ENCODE measurements at places on chromosomes 5 and 9.

GRCh38 chr9:129309041-129309430 lies 131.0 kb upstream of the IER5L start:
- DNase-seq, result no peak

DNA sequence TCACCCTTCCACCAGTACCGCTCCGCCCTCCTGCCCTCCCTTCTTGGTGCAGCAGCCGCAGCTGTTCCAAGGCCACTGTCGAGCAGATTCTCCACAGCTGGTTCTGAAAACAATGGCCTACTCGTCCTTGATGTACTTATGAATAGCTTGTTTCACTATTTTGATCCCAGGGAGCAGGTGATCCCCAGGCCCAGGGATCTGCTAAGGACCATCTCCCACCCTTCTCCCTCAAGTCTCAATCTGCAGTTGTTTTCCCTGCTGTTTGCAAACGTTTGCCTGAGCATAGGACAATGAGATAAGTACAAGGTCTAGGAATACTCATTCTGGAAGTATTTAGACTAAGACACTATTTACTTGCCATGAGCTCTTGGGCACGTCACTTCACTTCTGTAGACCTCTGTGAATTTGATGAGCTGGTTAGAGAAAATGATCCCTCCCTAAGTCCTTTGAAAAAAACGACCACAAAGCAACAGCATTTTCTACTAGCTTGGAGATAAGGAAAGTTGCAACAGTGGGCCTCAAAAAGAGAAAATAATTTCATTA lies 1.8 kb downstream of the LURAP1L start:
- DNase-seq, result no peak

GRCh38 chr9:27347889-27348288 lies 50.9 kb upstream of the EQTN start:
- no peak for DNase-seq

- DNase-seq, result no peak
These were observed 139.5 kb downstream of the MUSK start for GRCh38 chr9:110807956-110808598.

GRCh38 chr9:34896112-34896511 lies 62.0 kb upstream of the PHF24 start:
- no peak for DNase-seq

GRCh38 chr5:37740331-37741066 lies 99.3 kb downstream of the GDNF start:
- DNase-seq, result peak; percentile 69

- no peak for DNase-seq
These were observed at the start of gene STK32A for GRCh38 chr5:147234825-147235635. Gene STK32A, plus strand, starts transcription at chr5:147235026. Its CDS starts 4,609 bp downstream, at chr5:147239635.

- DNase-seq, result no peak
These were observed 403.1 kb upstream of the WWC1 start for GRCh38 chr5:167888393-167888792.

DNA sequence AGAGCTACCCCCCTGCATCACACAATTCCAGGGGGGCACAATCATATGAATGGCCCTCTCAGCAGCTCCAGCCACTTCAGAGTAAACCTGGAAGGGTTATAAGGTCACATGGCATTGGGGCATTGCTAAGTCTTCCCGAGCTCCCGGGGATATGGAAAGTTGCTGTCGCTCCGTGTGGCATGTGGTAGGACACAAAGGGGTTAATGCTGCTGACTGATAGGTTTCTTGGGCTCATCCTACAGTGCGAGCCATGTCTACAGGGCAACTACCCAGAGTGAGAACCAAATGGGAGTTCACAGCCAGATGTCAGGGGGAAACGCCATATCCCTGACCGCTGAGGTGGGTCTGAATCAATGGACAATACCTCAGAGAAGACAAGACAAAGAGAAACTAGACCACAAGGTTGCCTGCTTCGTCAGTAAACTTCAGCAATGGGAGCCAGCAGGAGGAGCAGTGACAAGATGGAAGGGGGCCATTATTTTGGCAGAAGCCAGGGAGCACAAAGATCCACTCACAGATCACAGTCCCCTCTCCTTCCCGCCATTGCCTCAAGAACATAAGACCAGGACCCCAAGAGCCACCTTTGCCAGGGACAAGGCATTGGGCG lies 52.4 kb upstream of the SHISAL2B start:
- peak; percentile 4 for DNase-seq

- no peak for DNase-seq
These were observed 111.5 kb upstream of the CTSL start for GRCh38 chr9:87614397-87614796.

GRCh38 chr5:33203931-33204330 lies 236.8 kb upstream of the TARS1 start:
- no peak for DNase-seq

- DNase-seq, result peak; percentile 27
These were observed 63.8 kb downstream of the FNBP1 start for GRCh38 chr9:129979071-129979745.

DNA sequence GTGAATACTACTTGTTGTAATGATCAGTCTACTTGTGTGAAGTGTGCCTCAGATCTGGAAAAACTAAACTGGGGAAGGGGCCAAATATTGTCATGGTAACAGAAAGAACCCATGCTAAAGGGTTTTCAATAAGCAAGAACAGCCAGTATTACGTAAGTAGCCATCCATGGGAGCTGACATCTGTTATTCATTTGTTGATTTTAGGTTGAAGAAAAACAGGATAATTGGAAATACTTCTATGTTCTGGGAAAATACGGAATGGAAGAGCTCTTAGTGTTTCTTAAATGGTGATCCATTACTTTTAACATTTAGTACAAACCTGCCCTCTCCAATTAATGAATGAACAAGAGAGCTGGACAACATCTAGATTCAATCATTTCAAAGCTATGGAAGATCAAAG lies 485.8 kb downstream of the NTRK2 start:
- peak; percentile 69 for DNase-seq

DNA sequence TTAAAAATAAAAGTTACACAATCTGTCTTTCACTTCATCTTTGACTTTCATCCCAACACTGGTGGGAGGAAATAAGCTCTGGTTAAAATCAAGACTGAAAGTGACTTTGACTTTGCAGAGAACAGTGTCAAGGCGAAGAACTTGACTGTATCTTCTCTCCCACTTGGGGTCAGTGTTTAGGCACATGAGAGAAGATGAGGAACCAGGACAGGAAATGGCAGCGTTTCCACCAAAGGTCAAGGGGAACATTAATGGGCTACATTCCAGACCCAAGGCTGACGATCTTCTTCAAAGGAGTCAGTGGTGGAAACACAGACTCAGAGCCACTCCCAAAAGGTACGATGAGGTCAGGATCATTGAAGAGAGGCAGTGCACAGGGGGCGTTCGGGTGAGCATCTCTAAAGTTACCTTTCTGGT lies 409.5 kb downstream of the ARHGEF28 start:
- DNase-seq, result peak; percentile 56

DNA sequence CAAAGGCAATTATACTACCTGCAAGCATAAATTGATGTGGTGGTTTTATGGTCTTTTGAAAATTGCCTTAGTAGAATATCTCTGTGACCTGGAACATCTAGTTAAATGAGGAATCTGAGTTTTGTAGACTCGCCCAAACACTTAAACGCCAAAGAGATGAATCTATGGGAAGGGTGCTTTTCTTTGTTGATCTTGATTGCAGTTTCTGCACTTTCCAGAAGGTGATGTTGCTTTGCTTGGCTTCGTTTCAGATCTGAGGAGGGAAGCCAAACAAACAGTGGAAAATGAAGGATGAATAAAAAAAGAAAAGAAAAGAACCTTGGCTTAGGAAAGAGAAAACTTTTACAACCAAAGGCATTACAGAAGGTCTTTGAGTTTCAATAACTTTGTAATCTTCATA lies 1021.2 kb downstream of the NR2F1-AS1 start:
- DNase-seq, result peak; percentile 47

DNA sequence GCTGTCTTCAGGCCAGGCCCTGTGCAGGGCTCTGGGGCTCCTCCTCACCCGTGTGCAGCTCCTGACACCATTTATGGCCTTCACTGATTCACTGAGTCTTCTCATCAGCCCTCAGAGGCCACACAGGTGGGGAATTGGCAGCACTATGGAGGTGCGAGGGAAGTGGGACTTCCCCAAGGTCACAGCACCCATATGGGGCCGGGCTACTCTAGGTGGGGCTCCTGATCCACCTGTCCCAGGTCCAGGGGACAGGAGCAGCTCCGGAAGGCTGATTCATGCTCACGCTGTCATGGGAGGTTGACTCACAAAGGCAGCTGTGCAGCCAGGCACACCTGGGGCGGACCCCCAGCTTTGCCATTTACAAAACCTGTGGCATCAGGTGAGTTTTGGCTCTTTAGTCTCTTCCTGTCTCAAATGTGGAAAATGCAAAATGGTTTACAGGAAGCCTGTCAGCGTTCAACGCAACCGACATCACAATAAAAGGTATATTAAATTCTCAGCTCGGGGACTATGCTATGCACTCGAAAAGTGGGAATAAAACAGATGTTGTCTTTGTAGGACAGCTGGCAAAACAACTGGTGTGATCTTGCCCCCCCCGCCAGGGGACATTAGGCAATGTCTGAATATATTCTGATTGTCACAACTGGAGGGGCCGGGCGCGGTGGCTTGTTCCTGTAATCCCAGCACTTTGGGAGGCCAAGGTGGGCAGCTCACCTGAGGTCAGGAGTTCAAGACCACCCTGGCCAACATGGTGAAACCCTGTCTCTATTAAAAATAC lies 15.0 kb downstream of the NAIF1 start:
- no peak for DNase-seq

- DNase-seq, result no peak
These were observed 245.4 kb downstream of the PBX3 start for GRCh38 chr9:125992557-125992956.

GRCh38 chr9:98280574-98280973 lies 25.1 kb upstream of the TBC1D2 start:
- DNase-seq, result no peak

- no peak for DNase-seq
These were observed 96.5 kb downstream of the GADD45G start for GRCh38 chr9:89701221-89701798.

DNA sequence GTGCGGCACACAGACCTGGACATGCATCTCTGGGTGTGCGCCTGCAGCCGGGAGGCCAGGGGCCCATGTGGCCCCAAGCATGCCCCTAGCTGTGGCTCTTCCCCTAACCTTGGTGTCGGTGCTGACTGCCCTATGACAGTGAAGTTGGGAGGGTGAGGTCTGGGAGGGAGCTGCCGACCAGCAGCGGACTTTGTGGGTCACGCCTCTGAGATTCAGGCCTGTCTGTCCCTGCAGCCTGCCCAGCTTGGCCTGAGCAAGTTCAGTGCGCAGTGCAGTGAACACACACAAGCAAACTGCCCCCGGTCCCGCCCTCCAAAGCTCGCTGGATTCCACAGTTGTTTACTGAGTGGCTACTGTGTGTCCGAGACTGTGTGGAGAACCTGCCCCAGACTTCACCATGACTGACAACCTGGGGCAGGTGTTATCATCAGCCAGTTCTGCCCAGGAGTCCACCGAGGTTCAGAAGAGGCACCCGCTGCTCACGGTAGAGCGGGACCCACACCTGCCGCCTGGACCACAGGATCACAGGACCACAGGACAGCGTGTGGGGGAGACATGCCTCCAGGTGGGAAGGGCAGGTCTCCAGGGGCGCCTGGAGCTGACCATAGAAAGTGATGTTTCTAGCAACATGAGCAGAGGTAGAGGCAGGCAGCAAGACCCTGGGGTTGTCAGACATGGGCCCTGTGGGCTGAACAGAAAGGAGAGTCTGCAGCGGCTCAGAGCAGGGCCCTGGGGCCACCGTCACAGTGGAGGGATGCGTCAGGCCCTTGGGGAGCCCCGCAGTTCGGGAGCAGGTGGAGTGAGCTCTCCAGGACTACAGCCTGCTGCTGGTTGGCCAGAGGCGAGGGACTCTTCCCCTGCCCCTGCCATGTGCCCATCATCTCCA lies 105.1 kb downstream of the PHF2 start:
- DNase-seq, result no peak

GRCh38 chr9:116646661-116647514 lies 40.2 kb upstream of the TRIM32 start:
- DNase-seq, result peak; percentile 15

- DNase-seq, result peak; percentile 33
These were observed 55.2 kb upstream of the ERBIN start for GRCh38 chr5:65871182-65871581.

- no peak for DNase-seq
These were observed 164.2 kb upstream of the PUM3 start for GRCh38 chr9:3008091-3008490.

DNA sequence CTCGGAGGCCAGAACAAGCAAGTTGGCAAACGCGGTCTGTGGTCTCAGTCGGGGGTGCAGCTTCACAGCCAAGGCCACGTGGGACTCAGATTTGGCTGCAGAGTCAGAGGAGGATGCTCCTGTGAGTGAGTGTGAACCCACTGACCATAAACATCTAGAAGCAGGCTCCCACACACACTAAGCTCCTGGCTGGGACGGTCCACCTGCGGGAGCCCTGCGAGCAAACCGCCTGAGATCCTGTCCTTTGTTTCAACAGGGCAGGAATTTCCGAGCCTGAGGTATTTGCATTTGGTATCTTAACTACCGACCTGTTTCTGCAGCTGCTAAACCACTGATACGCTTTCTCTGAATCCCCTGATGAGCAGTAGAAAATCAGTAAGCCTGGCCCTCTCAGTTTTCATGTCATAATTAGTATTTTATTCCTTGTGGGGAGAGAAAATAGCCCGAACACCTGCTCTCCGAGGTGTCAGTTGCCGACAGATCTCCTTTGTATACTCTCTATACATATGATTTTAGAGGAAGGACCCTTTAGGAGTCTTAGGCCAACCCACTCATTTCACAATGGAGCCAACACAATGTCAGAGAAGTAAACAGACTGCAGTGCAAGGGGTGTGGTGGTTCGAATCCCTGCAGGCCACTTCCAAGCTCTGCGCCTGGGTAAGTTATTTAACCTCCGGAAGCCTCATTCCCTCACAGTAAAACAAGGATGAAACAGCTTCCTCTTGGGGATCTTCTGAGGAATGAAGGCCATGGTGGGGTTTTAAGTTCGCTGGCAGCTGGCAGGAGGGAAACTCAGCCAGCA lies 40.9 kb upstream of the PWWP2A start:
- DNase-seq, result no peak

- no peak for DNase-seq
These were observed 32.8 kb upstream of the POMT1 start for GRCh38 chr9:131469951-131470350.

GRCh38 chr9:6007058-6007769 lies 8.2 kb downstream of the RANBP6 start:
- peak; percentile 10 for DNase-seq

DNA sequence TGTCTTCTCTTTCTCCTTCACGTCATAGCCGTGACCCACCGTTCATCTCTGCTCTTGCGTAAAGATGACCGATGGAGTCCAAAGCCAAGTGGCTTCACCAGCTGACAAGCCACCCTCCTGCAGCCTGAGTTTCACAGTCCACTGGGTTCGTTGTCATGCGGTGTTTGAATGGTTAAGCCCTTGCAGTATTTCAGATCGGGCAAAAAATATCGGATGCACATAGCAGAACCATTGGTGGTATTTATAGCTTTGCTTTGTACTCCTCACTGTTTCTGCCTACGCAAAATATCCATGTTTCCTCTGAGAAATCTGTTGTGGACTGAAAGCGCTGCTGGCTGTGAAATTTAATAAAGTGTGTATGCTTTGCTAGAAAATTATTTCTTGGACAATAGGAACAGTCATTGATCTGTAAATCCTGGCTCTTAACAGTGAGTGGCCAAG lies 34.5 kb upstream of the NCS1 start:
- no peak for DNase-seq

GRCh38 chr5:14669975-14670374 lies 5.5 kb downstream of the OTULIN start:
- DNase-seq, result no peak
